Central memory CD4-positive, alpha-beta T cell (primary cell): ENCODE measurements at places on chromosomes 11 and 22.

DNA sequence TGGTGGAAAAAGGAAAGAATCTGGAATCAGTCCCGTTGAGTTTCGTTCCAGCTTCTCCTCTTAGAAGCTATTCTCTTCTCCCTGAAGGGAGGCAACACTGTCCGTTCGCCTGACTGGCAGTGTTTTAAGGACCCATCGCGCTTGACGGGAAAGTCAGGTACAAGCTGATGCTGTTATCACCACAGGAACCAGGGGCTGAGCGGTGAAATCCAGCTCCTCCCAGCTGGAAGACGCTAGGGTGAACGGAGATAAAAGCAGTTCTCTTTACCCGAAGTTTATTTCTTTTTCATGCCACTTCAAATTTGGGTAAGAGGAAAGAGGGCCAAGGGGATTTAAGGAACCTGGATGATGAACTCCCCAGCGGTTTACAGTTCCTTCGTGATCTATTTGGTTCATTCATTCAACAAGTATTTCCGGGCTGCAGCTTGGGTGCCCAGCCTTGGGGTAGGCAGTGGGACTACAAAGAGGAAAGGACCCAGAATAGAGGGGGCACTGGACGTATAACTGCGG is 551 bp upstream of the DEUP1 start:
- no peak for DNase-seq

GRCh38 chr22:44424867-44425693 is 73.0 kb downstream of the RTL6 start:
- DNase-seq, result no peak

GRCh38 chr11:125968354-125968753 is 22.5 kb downstream of the VSIG10L2 start:
- no peak for DNase-seq

DNA sequence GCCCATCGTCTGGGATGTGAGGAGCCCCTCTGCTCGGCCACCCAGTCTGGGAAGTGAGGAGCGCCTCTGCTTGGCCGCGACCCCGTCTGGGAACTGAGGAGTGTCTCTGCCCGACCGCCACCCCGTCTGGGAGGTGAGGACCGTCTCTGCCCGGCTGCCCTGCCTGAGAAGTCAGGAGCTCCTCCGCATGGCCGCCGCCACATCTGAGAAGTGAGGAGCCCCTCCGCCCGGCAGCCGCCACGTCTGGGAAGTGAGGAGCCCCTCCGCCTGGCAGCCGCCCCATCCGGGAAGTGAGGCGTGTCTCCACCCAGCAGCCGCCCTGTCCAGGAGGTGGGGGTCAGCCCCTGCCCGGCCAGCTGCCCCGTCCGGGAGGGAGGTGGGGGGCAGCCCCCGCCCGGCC is 5.8 kb upstream of the OR5M8 start:
- no peak for DNase-seq

GRCh38 chr11:83158965-83159901 is 2.3 kb downstream of the PCF11 start:
- DNase-seq, result no peak

GRCh38 chr22:46425016-46425415 is 89.5 kb downstream of the TRMU start:
- DNase-seq, result no peak

DNA sequence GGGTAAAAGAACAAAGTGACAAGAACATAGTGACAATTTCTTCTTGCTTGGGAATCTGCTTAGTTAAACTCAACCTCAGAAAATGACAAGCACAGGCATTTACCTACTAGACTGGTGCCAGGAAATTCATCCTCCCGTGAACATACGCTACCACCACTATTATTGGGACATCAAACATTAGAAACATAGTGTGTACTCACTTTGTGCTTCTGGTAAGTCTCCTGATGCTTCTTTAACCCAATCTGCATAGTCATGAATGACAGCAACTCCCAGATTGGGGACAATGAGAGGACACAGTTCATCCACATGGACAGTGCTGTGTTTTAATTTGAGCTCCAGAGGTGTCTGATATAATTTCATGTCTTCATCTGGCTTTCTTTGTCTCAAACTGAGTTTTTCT is 29.2 kb upstream of the CHRNA10 start:
- no peak for DNase-seq

DNA sequence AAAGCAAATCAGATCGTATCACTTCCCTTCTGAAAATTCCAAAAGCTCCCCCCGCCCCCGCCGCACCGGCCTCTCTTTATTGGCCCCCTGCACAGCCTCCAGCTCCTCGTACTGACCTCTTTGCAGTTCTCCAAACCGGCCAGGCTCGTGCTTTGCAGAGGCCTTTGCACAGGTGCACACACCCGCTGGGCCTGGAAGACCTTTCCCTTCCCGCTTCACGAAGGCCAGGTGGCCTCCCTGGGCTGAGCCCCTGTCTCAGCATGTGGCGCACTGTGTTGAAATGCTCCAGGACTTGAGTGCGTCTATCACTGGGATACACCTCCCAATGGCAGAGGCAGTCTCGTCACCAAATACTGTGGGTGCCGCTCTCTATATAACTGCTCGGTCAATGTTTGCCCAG is 13.2 kb upstream of the ADA2 start:
- no peak for DNase-seq
